T-helper 22 cell (primary cell): ENCODE measurements at places on chromosomes 6 and 20.

DNA sequence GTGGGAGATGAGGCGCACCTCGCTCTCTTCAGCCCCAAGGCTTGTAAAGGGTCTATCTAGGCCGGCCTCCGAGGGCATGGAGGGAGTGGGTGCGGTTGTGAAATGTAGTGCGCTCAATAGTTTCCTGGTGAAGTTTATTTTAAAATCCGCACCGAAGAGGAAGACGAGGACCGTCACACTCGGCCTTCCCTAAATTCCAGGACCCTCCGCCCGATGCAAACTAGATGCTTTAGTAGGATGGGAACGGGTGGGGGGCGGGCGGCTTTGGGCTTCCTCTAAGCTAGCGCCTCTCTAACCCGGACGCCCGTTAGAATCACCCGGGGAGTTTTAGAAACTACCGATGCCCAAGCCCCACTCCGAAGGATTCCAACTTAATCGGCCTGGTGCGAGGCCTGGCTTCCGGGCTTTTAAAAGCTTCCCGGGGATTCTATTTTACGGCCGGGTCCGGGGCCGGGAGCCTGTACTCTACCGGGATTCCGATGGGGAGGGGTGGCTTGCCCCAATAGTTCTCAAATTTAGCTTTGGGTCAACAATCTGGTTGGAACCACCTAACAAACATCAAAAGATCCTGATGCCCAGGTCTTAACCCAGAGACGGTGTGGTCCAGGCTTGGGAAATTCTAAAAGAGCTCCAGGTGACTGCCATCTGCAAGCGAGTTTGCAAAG is 548 bp upstream of the BCAS4 start:
- DNase-seq = no peak

DNA sequence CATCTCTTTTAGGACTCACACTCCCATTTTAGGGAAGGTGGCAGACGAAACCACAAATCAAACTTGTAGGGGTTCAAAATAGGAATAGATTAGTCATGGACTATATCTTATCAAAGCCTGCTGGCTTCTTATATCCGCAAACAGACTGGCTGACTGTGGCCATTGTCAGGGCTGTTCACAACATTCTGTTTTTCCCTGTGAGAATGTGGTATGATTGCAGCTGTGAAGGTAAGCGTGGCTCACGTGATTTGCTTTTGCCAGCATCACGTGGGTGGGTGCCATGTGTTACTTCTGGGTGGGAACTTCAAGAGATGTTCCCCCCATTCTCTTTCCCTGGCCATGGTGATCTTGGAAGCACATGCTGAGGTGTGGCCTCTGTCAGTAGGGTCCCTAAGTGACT is 5.9 kb downstream of the IP6K3 start:
- no peak for DNase-seq

GRCh38 chr6:105755885-105756284 is 330.3 kb upstream of the PRDM1 start:
- no peak for DNase-seq

GRCh38 chr6:33312361-33313104 is 1.3 kb downstream of the TAPBP start:
- DNase-seq = peak; percentile 89

DNA sequence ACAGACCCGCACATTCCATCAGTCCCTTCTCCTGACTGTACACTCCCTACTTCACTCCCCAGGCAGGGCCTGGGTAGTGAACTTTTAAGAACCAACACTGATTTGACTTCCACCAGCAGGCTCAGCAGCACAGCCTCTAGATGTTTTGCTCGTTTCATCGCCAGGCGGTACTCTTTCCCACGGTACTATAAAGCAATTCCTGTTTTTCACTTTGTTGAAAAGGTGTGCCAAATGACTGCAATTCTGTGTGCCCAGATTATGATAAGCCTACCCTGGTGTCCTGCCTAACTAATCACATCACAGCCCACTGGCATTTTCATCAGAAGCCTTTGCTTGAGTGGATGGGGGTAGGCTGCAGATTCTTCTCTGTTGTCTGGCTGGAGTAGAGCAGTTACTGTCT is 12.9 kb upstream of the WTAP start:
- no peak for DNase-seq

GRCh38 chr6:135739288-135739687 is 112.2 kb upstream of the PDE7B start:
- DNase-seq = no peak

GRCh38 chr6:4889701-4890100 is 113.5 kb downstream of the CDYL start:
- no peak for DNase-seq

DNA sequence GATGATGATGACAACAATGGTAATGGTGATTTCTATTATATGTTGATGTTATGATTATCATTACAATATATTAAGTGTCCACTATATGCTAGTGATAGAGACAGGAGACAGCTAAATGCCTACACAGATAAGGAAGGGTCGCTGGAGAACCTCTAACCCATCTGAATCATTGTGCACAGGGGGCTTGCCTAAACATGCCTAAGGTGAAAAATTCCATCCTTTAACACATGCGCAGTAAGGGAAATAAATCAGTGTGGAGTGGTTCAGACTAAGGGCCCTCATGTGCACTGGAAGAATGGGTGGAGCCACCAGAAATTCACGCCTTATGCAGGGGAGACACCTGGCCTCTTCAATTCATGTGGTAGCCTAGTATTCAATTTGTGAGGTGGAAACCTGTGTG is 120.4 kb downstream of the TPBG start:
- no peak for DNase-seq

DNA sequence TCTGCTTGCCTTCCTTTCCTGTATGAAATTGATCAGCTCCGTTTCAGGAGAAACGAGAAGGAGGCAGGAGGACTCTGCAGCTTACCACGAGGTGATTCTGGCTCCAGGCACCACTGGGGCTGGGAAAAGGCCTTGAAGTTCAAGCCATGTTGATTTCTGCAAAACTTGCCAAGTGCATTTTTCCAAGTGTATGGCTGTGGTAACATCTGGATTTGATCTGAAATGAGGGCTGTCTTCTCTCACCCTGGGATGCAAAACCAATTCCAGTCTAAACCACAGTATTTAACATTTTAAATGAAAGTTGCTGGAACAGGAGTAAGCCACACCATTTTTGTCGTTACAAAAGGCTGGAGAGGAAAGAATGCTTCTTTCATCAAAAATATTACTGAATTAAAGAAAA is 36.1 kb upstream of the FAM210B start:
- DNase-seq = no peak

- DNase-seq = no peak
Measured at GRCh38 chr6:101302593-101302992, 90.9 kb upstream of the GRIK2 start.

GRCh38 chr20:16446991-16447390 is 126.3 kb downstream of the KIF16B start:
- DNase-seq = no peak

GRCh38 chr20:8711501-8711900 is 357.4 kb upstream of the PLCB4 start:
- no peak for DNase-seq

- no peak for DNase-seq
Measured at GRCh38 chr6:160919723-160920440, 71.7 kb upstream of the MAP3K4 start.

- DNase-seq = no peak
Measured at GRCh38 chr6:47724300-47724699, 25.9 kb downstream of the ADGRF4 start.

DNA sequence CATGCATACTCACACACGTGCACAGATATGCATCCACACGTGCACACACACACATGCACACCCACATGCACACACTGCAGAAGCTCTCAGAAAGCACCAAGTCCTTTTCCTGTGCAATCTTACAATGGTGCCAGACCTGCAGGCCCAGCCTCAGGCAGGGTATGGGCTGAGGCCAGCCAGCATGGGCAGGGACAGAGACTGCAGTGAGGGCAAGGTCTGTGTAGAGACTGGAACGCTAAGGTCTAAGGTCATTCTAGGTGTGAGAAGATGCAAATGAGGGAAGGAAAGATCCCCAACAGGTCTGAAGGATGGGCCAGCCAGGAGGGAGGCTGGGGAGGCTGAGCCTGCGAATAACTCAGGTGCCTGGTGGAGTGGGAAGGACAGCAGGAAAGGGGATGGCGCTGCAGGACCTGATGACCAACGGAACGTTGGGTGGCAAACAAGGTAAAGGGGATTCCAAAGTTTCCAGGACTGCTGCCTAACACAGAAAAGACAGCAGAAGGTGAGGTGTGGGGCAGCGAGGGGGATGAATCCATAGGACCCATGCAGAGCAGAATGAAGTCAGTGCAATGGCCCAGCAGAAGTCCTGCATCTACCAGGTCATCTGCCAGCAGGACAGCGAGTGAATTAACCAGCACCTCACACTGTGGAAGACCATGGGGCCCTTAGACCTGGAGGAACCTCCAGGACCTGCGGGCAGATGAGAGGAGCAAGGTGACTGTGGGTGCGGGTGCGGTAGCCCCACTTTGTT is 67.0 kb downstream of the ABHD12 start:
- no peak for DNase-seq

GRCh38 chr6:31597006-31597405 is 4.2 kb upstream of the NCR3 start:
- no peak for DNase-seq

GRCh38 chr6:139364302-139364981 is 10.0 kb downstream of the CITED2 start:
- no peak for DNase-seq

- DNase-seq = no peak
Measured at GRCh38 chr6:16058201-16058928, 70.5 kb upstream of the MYLIP start.

DNA sequence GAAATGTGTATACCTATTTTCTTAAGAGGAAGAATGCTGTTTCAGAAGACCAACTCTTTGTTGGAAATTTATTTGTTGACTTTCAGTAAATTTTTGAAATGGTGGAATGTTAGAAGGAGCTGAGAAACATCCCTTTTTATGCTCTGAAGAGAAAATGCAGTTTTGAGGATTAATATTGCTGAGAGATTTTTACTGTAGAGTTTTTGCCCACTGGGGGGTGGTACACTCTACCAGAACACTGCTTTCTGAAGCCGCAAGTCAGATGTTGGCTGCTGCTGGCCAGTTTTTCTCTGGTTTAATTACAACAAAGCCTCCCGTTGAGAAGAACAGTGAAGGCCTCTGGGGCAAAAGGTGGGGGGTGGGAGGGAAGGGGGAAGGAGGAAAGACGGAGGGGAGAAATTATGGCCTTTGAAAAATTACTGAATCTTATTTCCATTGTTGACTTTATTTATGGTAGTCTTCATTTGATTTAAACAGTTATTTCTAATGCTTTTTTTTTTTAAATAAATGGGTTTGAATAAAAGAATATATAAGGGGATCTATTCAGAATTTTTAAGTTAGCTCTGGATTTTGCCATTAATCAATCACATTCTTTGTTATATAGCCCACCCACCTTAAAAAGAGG is 3.0 kb downstream of the FLRT3 start:
- DNase-seq = no peak

GRCh38 chr20:59676851-59677182 is 72.5 kb downstream of the PHACTR3 start:
- DNase-seq = no peak

DNA sequence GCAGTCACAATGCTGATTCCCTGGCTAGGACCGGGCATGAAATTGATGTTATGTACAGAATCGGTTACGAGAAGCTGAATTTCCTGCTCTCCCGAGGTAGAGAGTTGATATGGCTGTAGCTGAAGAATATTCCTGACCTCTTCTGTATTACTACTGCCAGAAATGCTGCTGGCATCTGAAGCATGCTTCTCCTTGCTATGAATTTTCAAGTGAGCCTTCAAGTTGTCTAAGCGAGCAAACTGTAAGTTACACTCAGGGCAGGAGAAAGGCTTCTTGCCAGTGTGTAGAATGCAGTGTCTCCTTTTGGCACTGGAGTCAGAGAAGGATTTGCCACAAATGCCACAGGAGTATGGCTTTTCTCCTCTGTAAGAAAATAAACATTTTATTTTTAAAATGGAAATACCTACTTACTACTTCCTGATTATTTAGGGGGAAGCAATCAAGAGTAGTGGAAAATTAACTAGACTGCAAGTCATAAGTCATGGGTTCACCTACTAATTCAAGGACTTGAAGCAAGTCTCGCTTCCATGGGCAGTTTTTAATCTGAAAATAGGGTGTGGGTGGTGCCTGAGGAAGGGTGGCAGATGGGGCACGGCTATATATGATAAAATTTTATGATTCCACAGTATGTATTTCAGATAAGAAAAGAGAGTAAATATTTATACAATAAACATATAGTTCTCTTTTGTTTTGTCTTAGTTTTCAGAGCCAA is 10.8 kb upstream of the MICAL1 start:
- DNase-seq = no peak

GRCh38 chr6:32332433-32332832 is 39.3 kb downstream of the TSBP1 start:
- no peak for DNase-seq

GRCh38 chr20:3797226-3797545 is 1.1 kb downstream of the CDC25B start:
- DNase-seq = no peak

GRCh38 chr6:105596284-105596755 is 193.4 kb upstream of the PREP start:
- DNase-seq = no peak

- no peak for DNase-seq
Measured at GRCh38 chr6:15569035-15569995, 93.5 kb downstream of the DTNBP1 start.

DNA sequence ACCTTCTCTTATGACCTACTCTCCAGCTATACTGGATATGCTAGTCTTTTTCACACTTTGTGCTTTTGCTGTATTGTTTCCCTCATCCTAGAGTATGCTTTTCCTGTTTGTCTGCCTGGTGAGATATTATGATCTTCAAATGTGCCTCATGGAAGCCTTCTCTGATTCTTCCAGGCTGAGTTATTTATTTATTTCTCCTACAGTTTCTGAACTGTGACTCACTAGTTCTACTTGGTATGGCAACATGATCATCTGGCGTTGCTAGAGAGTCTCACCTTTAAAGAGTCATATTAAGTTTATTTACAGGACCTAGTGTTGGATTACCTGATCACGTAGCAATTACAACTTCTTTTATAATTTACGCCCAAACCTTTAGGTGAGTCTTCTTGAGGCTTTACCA is 81.2 kb upstream of the HDAC2 start:
- DNase-seq = no peak

DNA sequence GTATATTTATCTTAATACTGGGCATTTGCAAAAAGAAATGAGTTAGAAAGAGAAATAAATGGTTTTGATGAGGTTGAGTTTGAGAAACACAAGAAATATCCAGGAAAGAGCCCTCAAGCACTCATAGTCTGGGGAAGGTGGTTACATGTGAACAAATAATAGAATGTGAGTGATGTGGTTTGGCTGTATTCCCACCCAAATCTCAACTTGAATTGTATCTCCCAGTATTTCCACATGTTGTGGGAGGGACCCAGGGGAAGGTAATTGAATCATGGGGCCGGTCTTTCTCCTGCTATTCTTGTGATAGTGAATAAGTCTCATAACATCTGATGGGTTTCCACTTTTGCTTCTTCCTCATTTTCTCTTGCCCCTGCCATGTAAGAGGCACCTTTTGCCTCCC is 334.1 kb downstream of the COL12A1 start:
- no peak for DNase-seq

DNA sequence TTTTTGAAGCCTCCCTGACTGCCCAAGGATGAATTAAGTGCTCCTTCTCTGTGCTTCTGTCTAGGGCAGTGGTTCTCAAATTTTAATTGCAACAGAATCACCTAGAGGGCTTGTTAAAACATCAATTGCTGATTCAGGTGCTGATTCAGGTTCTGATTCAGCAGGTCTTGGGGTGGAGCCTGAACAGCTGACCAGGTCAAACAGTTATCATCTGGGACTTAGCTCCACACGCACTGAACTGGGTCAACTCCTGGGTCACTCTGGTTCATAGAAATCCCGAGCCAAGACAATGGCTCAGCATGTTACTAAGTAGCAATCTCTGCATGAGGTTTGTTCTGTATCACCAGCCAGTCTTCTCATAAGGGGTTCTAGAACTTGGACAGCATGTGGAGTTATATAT is 192.3 kb downstream of the GJA1 start:
- DNase-seq = no peak

GRCh38 chr20:63893999-63894357 is 948 bp upstream of the DNAJC5 start:
- no peak for DNase-seq
